ENCODE measurements at places on chromosomes 6 and 20.

DNA sequence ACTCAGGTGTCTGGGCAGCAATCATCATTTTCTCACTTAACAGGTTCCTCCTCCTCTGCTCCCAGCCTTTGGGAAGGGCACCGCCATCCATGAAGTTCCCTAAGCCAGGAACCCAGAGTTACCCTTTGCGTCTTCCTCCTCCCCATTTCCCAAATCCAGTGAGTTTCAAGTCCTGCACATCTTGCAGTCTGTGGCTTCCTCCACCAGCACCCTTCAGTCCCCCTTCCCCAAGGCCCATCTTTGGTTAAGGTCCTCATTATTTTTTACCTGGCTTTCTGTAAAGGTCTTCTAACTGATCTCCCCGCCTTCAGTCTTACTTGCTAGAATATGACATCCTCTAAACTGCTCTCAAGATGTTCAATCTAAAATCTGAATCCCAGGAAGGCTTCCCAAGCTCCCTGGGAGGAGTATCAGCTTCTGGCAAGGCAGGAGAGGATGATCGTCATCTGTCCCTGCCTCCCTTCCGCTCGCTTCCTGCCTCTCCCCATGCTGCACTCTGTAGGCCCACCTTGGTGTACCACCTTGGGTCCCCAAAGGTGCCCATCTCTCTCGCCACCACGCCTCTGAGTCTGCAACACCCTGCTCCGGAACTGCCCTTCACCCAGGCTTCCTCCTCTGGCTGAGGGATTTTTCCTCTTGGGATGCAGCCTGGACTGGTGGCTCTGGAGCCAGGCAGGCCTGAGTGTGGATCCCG lies 11.4 kb upstream of the DUSP22 start:
- peak; percentile 50 for DNase-seq

DNA sequence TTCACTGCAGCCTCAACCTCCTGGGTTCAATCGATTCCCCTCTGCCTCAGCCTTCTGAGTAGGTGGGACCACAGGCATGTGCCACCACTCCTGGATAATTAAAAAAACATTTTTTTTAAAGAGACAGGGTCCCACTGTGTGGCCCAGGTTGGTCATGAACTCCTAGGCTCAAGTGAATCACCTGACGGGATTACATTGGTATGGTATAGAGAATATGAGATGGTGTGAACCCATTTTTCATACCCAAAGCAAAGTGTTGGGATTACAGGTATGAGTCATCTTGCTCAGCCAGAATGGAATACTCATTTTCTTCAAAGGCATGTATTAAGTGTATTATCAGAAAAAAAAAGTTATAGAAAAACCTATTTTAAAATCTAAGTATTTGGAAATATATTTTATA lies 114.2 kb downstream of the AHI1 start:
- DNase-seq, result no peak

GRCh38 chr20:62740286-62741141 lies 31.9 kb downstream of the NTSR1 start:
- DNase-seq, result peak; percentile 50

- no peak for DNase-seq
These were observed 190.4 kb downstream of the SYNDIG1 start for GRCh38 chr20:24659835-24660234.

DNA sequence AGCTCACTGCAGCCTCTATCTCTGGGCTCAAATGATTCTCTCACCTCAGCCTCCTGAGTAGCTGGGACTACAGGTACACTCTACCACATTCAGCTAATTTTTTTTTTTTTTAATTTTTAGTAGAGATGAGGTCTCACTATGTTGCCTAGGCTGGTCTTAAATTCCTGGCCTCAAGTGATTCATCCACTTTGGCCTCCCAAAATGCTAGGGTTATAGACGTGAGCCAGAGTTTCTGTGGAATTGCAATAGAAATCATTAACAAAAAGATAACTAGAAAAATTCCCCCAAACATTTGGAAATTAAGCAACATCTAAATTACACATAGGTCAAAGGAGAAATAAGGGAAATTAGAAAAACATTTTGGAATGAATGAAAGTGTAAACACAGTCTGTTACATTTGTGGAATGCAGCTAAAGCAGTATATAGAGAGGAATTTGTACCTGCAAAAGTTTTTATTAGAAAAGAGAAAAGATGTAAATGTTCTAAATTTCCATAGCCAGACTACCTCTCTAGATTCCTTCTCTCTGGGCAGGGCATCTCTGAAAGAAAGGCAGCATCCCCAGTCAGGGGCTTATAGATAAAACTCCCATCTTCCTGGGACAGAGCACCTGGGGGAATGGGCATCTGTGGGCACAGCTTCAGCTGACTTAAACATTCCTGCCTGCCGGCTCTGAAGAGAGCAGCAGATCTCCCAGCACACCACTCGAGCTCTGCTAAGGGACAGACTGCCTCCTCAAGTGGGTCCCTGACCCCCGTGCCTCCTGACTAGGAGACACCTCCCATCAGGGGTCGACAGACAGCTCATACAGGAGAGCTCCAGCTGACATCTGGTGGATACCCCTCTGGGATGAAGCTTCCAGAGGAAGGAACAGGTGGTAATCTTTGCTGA lies 51.3 kb downstream of the ATRN start:
- no peak for DNase-seq

DNA sequence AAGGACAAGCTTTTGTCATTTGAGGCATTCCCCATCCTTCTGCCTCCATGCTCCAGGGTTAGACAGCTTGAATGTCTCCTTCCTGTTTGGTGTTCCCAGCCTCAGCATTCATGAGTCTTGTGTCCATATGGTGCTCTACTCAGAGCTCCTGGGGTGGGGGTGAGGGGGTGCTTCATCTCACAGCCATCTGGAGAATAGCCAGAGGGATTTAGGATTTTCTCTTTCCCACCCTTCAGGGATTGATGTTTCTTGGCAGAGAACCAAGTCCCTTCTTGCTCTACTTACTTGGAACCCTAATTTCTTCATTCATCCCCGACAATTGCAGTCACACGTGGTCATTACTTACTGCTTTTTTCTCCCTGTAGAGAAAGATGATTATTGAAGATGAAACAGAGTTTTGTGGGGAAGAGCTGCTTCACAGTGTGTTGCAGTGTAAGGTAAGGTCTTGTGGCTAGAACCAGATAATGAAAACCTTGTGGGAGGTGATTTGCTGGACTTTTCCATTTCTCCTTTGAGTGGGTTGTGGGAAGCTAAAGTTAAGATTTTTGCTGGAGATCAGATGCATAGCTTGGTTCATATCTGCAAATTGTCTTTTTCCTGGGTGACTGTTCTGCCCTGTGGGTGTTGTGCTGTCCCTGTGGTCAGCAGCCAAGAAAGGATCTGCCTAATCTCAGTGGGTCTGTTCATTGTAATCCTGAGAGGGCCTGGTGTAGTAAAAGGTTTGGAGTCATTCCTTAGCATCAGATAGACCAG lies 18.6 kb downstream of the CMTR1 start:
- DNase-seq, result no peak

- DNase-seq, result no peak
These were observed 19.5 kb downstream of the SDCBP2 start for GRCh38 chr20:1309439-1309847.

DNA sequence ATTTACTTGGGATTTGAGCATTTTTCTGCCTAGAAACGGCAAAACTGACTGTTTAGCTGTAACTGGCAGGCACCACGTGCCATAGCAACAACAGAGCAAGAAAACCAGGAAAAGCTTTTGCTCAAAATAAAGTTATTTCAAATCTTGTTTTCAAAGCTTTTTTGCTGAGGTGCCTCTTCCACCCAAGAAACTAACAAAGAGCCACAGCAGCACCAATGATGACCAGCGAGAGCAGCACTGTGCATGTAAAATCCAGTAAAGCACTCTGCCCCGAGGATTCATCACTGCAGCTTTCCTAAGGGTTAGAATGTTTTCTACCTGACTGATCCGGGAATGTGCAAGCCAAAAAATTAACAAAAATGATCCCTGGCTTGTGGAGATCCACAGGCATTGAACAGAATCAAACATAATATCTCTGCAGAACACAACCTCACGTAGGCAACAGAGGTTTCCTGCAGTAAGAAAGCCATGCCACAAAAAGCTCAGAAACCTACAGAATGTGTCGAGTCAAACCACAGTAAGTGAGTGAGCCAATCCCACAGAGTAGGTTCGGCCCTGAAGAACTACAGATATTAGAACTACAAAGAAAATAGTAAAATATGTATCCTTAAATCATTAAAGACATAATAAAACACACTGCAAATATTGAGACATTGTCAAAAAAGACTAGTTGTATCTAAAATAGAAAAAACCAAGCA lies 7.4 kb upstream of the ULBP3 start:
- DNase-seq, result no peak

DNA sequence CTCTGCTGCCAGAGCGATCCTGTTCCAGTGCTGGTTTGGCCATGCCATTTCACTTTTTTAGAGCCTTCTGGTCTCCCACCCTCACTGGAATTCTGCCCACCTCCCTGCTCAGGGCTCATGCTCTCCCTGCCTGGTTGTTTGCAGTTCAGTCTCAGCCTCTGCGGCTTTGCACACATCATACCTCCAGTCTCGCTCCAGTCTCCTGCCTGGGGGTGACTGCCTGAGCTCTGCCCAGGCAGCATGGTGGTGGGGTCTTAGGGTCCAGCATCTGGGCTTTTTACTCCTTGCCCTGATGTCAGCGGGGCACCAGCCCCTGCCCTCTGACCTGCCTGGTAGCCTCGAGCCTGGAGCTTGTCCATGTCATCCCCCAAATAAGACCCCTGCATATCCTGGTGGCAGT lies 30.9 kb downstream of the CD83 start:
- DNase-seq, result no peak

DNA sequence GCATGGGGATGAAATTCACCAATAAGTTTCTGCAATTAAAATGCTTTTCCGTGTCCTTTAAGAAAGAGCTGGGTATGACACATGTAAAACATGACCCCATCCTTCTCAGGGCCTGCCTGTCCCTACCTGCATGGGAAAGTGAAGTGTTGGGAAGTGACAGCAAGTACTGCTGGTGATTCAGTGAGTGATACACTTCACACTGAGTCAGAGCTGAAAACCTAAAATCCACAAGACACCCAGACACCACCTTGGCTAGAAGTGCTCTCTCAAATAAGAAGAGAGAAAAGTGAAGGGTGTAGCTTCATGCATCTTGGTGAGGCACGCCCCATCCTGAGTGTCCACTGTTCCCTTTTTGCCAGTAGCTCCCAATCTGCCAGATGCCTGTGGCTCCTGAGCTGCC lies 3.3 kb downstream of the RAB22A start:
- no peak for DNase-seq

- DNase-seq, result no peak
These were observed 17.6 kb downstream of the CBFA2T2 start for GRCh38 chr20:33507461-33507860.

DNA sequence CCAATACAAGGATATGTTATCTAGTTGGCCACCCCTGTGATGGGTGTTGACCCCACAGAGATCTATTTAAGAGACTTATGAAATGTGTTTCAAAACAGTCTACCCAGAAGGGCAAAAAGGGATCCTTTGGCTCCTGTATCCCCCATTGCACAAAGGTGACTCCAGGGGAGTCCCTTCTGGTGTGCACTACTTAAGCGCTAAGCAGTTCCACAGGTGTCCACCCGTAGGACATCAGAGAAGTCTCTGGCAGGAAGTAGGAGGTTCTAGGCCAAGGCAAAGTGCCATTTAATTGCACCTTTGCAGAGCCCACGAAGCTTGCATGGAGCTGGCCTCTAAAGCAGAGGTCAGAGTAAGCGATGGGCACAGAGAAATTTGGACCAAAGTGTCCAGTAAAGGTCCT lies 147.7 kb downstream of the MRPL14 start:
- no peak for DNase-seq

Data from aorta (tissue), 5 donors.